Mesangial cell (primary cell): ENCODE measurements at places on chromosomes 12 and 14. TPM values are rescaled to one million over a fixed set of nuclear protein-coding genes. Genes with fewer than 3 reads are reported as not detected.

NPFF gene
- total RNA-seq = 1.5 TPM in 1 of 2 replicates, not detected in the other

TRIAP1 gene
- total RNA-seq = 14.5 and 19.4 TPM in 2 replicates

ANO4 gene
- total RNA-seq = 0.16 and 0.76 TPM in 2 replicates

FAM161B gene
- total RNA-seq = 0.81 and 2.7 TPM in 2 replicates

SOAT2 gene
- not detected in 2 replicates for total RNA-seq

LRRC10 gene
- total RNA-seq = not detected in 2 replicates

KRT3 gene
- total RNA-seq = not detected in 2 replicates

TBX3 gene
- 3.3 and 4.3 TPM in 2 replicates for total RNA-seq

GALNT6 gene
- 23.6 and 57.5 TPM in 2 replicates for total RNA-seq

CHMP4A gene
- total RNA-seq = 20.2 and 24.4 TPM in 2 replicates

MYH6 gene
- not detected in 2 replicates for total RNA-seq

CLEC2A gene
- not detected in 2 replicates for total RNA-seq

TAS2R8 gene
- total RNA-seq = not detected in 2 replicates

TXNDC16 gene
- total RNA-seq = 3.6 and 5.5 TPM in 2 replicates

SLCO1C1 gene
- total RNA-seq = 0.13 TPM in 1 of 2 replicates, not detected in the other

AVPR1A gene
- not detected in 2 replicates for total RNA-seq

NOXRED1 gene
- total RNA-seq = 0.25 TPM in 1 of 2 replicates, not detected in the other

CRIP1 gene
- total RNA-seq = 10.6 and 15.2 TPM in 2 replicates

ABCC9 gene
- total RNA-seq = 0.33 and 1.9 TPM in 2 replicates

WBP11 gene
- 14.2 and 19.6 TPM in 2 replicates for total RNA-seq

NKX2-8 gene
- not detected in 2 replicates for total RNA-seq

HOXC4 gene
- total RNA-seq = 2.3 and 2.8 TPM in 2 replicates

SYNE3 gene
- 1.1 TPM in 2 replicates for total RNA-seq

TMEM132C gene
- total RNA-seq = not detected in 2 replicates

FAM90A1 gene
- 0.16 and 0.25 TPM in 2 replicates for total RNA-seq

TSHR gene
- 7.2 TPM in 1 of 2 replicates, not detected in the other for total RNA-seq

RPGRIP1 gene
- total RNA-seq = not detected in 2 replicates

LUM gene
- 17.6 and 80.2 TPM in 2 replicates for total RNA-seq

PRB2 gene
- total RNA-seq = not detected in 2 replicates

CCDC175 gene
- not detected in 2 replicates for total RNA-seq

SERPINA4 gene
- not detected in 2 replicates for total RNA-seq

SIRT4 gene
- total RNA-seq = 0.49 and 0.89 TPM in 2 replicates

CD163 gene
- total RNA-seq = not detected in 2 replicates

CEBPE gene
- total RNA-seq = not detected in 2 replicates

EXOC3L4 gene
- total RNA-seq = 0.25 TPM in 1 of 2 replicates, not detected in the other

SLC2A14 gene
- total RNA-seq = not detected in 2 replicates

HOXC12 gene
- total RNA-seq = not detected in 2 replicates

SLC6A12 gene
- 1.8 TPM in 1 of 2 replicates, not detected in the other for total RNA-seq

DCN gene
- 110 and 498 TPM in 2 replicates for total RNA-seq

SLC25A47 gene
- under 0.01 TPM in 1 of 2 replicates, not detected in the other for total RNA-seq
